Frontal cortex (tissue), 4 donors: ENCODE measurements at places on chromosomes 7 and 10. TPM values are rescaled to one million over a fixed set of nuclear protein-coding genes. Genes with fewer than 3 reads are reported as not detected.

DNA sequence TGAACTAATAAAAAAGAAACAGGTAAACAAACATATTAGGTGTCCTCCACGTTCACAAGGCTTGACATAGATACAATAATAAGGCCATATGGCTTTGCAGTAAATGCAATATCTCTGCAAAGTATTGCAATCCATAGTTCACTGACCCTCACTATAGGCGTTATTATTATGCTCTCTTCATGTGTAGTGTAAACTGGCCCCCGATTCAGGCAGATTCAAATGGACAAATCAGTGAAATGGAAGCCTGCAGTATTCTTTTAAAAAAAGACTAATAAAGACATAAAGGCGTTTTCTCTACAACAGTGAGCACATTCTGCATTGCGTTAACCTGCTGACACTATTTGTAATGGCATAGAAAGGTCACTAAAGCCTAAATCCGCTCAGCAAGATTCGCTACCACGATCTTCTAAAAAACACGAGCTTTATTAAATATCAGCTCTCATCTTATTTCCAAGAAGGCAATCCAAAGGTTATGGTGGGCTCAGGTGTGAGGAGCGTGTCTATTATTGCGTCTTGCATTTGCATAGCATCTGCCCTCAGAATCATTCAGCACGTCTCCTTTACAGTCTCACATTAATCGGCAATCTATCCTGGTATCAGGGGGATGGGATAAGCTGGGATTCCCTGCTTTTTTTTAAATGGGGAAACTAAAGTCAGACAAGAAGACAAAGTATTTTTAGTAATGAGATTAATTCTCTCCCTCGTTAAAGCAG lies 36.2 kb downstream of the FRMD4A start:
- DNase-seq: no peak

DNA sequence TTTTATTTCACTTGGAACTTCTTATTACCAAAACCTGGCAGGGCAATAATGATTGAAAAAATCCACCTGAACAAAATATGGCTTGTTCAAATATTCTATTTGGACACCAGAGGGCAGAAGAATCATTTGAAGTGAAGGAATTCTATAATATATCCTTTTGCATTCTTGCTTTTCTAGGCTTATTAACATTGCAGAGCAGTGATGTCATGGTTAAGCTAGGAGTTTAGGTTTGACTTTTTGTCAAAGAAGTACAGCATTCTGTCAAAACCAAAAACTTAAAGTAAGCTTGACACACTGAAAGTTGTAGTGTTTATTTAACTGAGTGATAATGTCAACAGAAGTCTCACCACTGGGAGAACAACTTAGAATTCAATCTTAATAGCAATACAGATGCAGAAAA lies 156.0 kb downstream of the SEMA3D start:
- peak; percentile 7 for DNase-seq

DNA sequence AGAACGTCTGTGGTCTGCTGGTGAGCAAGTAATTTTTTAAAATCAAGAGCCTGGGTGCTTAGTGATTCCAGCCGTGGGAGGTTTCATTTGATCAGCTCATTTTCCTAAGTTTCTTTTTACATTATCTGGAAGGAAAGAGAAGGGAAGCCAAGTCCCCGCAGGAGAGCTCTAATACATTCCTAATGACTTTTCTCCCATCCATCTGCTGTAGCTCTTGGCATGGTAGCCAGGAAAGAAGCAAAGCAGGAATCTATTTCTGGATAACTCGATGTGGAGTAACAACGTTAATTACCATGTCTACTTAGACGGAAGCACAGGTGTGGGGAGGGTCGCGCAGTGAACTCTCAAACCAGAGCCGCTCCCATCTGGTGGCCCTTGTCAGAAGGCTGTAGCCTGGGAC lies 121.9 kb downstream of the PAXIP1 start:
- DNase-seq: no peak

DNA sequence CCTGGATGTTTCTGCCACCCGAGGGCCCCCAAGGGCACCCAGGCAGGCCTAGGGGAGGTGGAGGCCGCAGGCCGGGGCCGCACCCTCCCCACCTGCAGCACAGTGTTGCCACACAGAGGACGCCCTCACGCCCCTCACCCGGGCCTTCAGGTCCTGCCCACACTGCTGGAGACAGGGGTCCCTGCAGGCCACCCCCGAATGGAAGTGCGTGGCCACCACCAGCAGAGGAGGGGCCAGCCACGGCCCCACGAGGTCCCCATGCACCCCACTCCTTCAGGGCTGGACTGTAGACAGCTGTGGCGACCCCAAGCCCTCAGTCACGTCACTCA lies 35.4 kb downstream of the ADAP1 start:
- no peak for DNase-seq

DNA sequence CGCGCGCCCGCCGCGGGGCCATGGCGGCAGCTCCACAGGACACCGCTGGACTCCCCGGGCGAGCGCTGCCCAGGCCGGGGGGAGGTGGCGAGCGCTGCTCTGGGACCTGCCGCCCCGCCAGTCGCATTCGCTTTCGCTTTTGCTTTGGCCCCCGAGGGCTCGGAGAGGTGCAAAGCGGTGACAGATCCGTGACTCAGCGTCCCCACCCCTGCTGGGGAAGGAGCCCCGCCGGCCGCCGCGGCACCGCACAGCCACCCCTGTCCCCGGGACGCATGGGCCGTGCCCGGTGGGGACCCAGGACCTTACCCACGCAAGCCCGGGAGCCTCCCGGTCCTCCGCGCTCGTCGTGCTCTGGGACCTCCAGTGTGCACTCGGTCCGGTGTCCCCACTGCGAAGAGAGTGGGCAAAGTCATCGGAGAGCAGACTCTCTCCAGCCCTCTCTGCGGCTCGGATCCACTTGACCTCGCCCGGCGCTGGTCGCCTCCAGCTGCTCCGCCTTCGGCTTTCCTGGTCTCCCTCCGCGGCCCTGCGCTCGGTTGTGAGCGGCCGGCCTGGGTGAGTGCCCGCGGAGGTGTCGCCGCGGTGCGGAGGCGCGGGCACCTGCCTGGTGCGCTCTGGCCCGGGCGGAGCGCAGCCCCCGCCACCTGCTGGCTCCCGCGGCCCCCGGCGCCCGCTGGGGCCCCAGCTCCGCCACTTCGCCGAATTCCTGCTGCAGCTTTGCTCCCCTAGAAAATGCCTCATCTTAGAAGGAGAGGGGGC lies at the start of gene IL15RA:
IL15RA (minus strand) TSS at position 73 of the 759 bp plus-strand sequence; CDS start at position 22, 51 bp downstream.
- DNase-seq: peak; percentile 79

SFRP5 gene
- 1.6 TPM for total RNA-seq

DNA sequence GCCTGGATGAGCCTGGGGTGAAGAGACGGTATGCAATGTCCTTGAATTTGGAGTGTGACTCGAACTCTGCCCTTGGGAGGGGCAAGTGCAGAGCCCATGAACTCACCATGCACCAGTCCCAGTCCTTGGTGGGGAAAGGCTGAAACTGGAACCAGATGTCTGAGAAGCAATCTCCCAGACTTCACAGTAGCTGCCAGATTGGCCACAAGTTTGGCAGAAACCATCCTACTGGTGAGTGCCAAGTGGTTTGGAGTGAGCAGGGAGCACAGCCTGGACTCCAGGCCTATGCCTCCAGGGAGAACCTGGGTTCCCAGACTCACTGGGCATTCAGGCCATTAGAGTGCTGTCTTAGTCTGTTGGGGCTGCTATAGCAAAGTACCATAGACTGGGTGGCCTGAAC lies 99.6 kb upstream of the LYZL1 start:
- DNase-seq: no peak

GRCh38 chr10:11529276-11529903 lies 82.1 kb downstream of the USP6NL start:
- DNase-seq: no peak

DNA sequence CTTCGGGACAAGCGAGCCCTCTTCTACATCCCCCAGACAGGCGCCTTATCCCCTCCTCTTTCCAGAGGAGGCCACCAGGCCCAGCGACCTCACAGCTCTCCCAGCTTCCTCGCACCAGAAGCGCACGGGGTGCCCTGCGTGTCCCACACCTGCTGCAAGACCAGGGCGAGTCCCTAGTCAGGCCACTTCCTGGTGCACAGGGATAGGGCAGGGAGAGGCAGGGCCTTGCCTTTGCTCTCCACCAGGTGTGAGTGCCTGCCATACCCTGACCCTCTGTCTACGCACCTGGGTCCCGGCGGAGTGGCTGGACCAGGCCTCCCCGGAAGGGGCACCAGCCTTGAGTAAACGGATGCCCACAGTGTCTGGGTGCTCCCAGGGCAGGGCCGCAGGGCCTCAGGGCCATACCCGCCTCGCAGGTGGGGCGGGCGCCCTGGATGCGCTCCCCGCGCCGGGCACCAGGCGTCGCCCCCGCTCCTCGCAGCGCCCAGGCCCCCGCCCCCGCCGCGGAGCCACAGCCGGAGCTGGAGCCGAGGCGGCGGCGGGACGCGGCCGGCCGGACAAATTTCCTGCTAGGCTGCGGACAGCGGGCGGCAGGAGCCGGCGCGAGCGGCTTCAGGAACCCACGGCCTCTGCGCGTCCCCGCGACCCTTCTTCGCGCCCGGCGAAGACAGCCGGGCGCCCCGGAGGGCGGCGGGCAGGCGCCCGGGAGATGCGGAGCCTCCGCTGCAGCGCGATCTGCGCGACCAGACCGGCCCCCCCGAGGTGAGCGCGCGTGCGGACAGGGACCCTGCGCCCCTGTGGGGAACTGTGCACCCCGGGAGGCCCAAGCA lies at the start of gene PTPRE:
PTPRE (plus strand) TSS at position 556 of the 830 bp plus-strand sequence. CDS start 133,779 bp downstream, outside the sequence.
- peak; percentile 84 for DNase-seq

- peak; percentile 19 for DNase-seq
Observed at GRCh38 chr10:101354328-101355071, 535 bp downstream of the BTRC start.

DNA sequence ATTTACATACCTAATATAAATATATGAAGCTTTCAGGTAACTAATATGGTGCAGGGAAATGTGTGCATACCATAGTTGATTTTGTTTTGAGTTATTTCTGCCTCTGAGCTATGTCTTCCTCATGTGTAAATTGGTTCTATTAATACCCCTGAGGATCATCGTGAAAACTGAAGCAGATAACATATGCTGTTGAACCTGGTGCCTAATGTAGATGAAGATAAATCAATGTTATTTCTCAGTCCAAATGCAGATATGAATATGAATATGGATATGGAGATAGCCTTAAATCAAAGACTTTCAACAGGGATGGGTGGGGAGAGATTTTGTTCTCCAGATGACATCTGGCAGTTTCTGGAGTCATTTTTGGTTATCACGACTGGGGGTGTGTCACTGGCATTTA lies 122.3 kb upstream of the ANKRD30A start:
- DNase-seq: no peak

GRCh38 chr10:31322647-31323046 lies 3.6 kb downstream of the ZEB1 start:
- no peak for DNase-seq

SMKR1 gene
- total RNA-seq: 3.7 TPM

UFSP1 gene
- 3.7 TPM for total RNA-seq

POU6F2 gene
- total RNA-seq: 3.3 TPM

DNA sequence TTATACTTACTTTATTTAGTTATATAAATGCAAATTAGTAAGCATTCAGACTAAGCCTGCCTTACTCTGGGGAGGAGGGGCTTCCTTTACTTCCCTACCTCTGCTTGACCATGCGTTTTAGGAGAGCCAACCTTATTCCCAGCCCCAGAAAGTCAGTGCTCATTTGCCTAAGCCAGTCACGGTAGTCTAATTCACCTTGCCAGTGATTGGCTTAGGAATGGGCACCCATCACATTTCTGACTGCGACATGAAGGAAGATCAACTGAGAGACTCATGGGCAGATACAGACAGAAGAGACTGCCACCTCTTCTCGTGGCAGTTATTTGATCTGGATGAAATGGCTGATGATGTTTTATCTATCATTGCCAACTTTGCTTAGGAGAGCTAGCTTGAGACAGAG lies 29.5 kb downstream of the RPA3 start:
- no peak for DNase-seq

DNA sequence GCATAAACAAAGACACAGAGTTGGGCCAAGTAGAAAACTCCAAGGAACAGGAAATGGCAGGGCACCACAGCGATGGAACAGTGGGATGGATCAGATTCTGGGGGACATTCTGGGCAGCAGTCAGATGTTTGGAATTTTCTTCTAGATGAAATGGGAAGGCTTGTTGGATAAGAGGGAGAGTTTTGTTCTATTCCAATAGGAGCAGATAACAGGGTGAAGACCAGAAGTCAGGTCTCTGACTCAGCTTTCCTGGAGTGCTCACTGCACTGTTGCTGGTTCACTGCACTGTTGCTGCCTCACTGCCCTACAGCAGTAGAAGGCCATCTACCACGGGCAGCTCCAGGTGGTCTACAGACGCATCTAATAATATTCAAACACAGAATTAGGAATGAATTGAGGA lies 135.6 kb downstream of the ATE1 start:
- DNase-seq: no peak

GRCh38 chr10:64071218-64071617 lies 550.0 kb downstream of the REEP3 start:
- no peak for DNase-seq

DNA sequence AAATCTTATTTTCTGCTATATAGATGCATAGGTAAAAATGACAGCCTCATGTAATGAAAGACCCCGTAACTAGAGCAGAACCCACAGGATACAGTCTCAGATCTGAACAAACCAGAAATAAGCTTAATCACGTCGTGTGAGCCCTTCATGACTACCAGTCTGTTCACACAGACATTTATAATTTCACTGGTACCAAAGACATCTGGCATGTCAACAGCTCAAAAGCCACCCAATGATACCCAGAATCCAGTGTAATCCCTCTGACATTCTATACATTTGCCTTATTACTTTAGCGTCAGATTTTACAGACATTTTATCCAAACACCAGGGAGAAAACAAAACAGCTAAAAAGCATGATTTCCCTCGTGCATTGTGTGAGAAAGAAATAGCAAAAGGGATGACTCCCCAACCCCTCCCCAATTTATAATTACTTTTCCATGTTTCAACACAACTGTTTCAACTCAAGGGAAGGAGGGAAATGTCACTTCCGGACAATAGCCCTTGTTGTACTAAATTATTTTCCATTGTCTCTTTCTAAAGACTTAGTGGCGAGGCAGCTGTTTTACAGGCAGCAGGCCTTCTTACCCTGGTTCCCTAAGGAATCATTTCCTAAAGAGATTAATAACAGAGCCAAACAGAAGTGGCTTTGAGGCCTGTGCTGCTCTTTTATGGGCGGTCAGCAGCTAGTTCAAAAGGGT lies 33.2 kb downstream of the DOCK4 start:
- no peak for DNase-seq

DNA sequence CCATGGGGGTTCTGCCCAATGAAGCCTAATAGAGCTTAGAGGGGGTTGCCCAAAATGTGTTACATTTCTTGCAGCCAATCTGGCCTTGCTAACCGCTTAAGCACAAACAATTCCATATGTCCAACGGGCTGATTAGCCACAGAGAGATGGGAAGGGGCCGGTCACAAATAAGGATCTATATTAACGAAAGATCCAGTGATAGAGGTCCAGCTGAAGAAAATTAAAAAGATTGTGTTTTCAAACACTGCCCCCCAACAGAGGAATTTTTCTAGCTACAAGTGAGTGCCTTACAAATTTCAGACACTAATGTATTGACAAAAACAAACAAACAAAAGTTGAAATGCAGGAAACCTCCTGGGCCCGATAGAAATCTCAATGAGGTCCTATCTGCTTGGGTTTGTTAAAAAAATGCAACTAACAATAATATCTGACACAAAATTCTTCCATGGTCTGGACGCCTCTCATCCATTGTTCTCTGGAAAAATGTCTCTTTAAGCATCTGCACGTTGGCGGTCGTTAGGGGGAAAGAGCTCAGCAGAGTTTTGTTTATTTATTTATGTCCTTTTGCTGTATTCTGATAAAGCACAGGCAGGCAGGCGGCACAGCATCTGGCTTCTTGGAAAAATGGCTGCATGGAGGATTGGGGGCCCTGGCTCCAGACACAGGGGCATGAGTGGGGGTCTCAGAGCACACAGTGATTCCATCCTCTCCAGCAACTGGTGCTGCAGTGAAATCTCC lies 402.0 kb downstream of the RPS24 start:
- no peak for DNase-seq

- DNase-seq: no peak
Observed at GRCh38 chr7:40297741-40298311, 163.0 kb downstream of the SUGCT start.
